GM20000 (cell line): ENCODE measurements at places on chromosomes 11 and 22.

GRCh38 chr22:38177044-38177443 lies 4.6 kb downstream of the PLA2G6 start:
- DNase-seq, result no peak

DNA sequence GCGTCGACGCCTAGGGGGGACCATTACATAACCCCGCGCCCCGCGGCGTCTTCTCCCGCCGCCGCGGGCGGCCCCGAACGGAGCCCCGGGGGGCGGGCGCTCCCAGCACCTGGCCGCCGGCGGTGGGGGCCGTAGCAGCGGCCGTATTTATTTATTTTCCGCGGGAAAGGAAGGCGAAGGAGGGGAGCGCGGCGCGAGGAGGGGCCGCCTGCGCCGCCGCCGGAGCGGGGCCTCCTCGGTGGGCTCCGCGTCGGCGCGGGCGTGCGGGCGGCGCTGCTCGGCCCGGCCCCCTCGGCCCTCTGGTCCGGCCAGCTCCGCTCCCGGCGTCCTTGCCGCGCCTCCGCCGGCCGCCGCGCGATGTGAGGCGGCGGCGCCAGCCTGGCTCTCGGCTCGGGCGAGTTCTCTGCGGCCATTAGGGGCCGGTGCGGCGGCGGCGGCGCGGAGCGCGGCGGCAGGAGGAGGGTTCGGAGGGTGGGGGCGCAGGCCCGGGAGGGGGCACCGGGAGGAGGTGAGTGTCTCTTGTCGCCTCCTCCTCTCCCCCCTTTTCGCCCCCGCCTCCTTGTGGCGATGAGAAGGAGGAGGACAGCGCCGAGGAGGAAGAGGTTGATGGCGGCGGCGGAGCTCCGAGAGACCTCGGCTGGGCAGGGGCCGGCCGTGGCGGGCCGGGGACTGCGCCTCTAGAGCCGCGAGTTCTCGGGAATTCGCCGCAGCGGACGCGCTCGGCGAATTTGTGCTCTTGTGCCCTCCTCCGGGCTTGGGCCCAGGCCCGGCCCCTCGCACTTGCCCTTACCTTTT lies at the start of gene EP300:
EP300 (plus strand) TSS at position 570 of the 795 bp plus-strand sequence. CDS start 413 bp downstream, outside the sequence.
- peak; percentile 91 for DNase-seq

DNA sequence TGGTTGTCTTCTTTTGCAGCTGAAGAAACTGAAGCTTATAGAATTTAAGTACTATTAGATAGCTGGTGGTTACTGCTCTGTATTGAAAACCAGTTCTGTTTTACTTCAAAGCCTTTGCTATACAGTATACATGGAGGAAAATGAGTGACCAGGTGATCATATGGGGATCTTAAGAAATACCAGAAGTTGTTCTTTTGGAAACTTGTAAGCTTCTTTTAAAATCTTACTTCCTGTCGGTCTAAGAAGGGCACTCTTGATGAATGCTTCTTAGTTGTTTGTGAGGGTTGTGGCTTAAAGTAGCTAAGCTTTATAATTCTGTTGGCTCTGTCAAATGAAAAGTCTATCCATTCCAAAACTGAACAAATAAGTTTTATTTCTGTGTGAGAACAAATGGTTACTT lies 55.2 kb downstream of the PDE3B start:
- DNase-seq, result no peak

DNA sequence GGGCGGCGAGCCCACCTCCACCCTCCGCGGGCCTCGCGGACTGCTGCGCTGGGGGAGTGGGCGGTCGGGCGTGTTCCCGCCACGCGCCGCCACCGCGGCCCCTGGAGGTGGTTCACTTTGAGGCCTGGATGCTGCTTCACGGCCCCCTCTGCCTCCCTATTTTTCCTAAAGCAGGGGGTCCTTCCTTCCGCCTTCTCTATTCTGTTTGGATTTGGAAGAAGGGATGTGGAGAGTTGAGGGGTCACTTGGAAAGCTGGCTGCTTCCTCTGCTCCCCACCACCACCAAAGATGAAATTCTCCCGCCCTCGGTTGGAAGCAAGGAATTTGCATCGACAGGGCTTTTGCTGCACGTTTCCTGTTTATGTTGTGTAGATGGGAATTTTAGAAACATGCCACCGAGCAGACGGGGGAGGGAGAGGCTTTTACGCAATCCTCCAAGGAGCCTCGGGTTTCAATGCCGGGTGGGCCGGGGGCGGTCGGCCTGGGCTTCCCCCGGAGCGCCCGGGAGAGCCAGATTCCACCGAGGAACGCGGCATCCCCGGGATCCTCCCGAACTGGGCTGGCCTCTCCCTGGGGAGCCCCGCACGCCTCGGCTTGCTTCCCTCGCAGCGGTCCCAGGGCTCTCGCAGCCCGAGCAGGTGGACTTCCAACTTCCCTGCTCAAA lies 403 bp upstream of the SBF2 start:
- DNase-seq, result peak; percentile 25

- DNase-seq, result no peak
Measured at GRCh38 chr11:116412118-116412889, 360.5 kb downstream of the BUD13 start.
